Activated CD4-positive, CD25-positive, alpha-beta regulatory T cell (primary cell): ENCODE measurements at places on chromosomes 16 and 17.

GRCh38 chr16:82535262-82535661 lies 91.5 kb upstream of the CDH13 start:
- DNase-seq = no peak

DNA sequence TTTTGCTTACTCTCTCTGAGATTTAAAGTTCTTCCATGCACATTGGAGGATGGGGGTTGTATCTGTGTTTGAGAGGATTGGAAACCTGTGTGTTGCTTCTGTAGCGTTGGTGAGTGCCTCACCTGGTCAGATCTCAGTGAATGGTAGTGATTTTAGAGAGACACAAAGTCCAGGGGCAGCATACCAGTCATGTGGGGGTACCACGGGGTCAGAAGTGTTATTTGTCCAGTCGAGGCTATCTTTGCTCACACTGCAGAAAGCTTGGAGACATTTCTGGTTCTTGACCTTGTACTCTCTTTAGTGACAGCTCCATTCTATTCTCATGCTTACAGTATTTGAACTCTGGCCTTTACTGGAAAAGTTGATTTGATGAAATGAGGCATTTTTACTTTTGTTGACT lies 23.7 kb downstream of the PRKAR1A start:
- no peak for DNase-seq

DNA sequence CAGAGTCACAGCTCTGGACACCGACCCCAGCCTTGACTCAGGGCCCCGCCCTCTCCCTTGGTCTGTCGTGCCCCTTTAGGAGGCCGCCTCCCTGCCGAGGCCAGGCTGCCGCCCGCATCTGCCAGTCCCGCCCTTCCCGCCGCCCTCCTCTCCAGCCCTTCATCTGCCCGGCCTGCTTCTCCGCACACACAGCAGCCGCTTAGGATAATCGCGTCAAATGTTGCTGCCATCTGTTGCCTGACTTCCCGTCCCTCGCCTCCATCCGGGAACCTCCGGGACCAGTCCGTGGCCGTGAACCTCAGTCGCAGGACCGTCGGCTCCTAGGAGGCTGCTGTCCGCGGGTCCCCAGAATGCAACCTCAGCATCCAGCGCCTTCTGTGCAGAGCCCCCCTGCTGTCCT lies 11.9 kb downstream of the GSE1 start:
- no peak for DNase-seq

GRCh38 chr17:17079761-17080160 lies 37.5 kb downstream of the MPRIP start:
- DNase-seq = no peak

- DNase-seq = no peak
Observed at GRCh38 chr17:10316801-10317542, 55.8 kb downstream of the MYH13 start.
